ENCODE measurements at places on chromosomes 4 and X. TPM values are rescaled to one million over a fixed set of nuclear protein-coding genes. Genes with fewer than 3 reads are reported as not detected.

GRCh38 chr4:158535130-158535614 lies 13.5 kb downstream of the RXFP1 start:
- no peak for DNase-seq

- DNase-seq: no peak
Measured at GRCh38 chr4:123031664-123032063, 109.3 kb upstream of the NUDT6 start.

DNA sequence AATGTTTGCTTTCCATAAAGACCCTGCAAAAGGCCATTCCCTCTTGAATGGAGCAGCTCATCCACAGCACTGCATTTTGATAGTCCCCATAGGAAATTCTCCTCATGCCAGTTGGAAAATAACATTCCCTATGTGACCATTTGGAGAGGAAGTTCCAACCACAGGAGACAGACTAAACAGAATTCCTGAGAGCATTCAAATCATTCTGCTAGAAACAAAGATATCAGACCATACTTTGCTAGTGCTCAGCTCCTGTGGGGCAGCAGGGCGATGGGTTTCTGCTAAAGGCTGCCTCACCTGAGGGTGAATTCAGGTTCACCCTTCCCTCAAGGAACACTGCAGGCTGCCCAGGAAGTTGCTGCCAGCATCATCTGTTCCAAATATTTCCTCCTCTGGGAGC lies 58.8 kb downstream of the LNX1 start:
- no peak for DNase-seq

- DNase-seq: no peak
Measured at GRCh38 chr4:46648088-46648744, 258.3 kb upstream of the GABRA2 start.

The CLNK gene
- not detected for total RNA-seq

DNA sequence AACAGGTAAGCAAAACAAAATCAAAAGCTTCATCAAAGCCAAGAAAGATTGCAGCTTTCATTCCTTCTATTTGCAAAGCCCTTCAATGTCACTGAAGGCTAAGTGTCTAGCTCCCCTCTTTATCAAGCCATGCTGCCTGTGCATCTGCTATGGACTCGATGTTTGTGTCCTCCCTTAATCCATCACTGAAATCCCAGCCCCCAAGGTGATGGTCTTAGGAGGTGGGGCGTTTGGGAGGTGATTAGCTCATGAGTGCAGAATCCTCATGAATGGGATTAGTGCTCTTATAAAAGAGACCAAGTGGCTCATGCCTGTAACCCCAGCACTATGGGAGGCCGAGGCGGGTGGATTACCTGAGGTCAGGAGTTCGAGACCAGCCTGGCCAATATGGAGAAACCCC lies 6.9 kb upstream of the TRIM2 start:
- DNase-seq: no peak

DNA sequence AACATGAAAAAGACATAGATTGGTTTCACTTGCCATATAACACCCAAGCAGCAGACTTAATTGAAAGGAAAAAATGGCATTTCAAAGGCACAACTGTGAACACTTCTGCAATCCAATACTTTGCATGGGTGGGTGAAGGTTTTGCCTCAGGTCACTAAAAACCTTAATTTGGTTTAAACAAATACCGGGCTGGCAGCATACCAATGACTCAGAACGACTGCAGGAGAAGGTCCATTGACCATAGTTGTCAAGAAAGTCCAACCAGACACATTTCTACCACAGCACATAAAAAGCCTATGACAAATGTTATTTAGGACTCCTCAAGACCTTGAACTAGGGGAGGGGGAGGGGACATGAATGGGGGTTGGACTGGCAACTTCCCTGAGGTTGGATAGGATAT lies 183.6 kb upstream of the TRPC5 start:
- no peak for DNase-seq

GRCh38 chrX:80511969-80512760 lies 91.9 kb downstream of the TENT5D start:
- no peak for DNase-seq

All from naive thymus-derived CD8-positive, alpha-beta T cell (primary cell).